ENCODE measurements at places on chromosomes 13 and 19.

- no peak for DNase-seq
These were observed 24.7 kb downstream of the ATP11A start for GRCh38 chr13:112714376-112715174.

- no peak for DNase-seq
These were observed 66.0 kb upstream of the DOCK9 start for GRCh38 chr13:99043831-99044231.

- DNase-seq: no peak
These were observed 36.1 kb downstream of the OLFM4 start for GRCh38 chr13:53064731-53065130.

GRCh38 chr19:46732172-46732938 is 13.5 kb upstream of the FKRP start:
- DNase-seq: no peak

- no peak for DNase-seq
These were observed 20.8 kb upstream of the OR7A17 start for GRCh38 chr19:14906711-14907110.

DNA sequence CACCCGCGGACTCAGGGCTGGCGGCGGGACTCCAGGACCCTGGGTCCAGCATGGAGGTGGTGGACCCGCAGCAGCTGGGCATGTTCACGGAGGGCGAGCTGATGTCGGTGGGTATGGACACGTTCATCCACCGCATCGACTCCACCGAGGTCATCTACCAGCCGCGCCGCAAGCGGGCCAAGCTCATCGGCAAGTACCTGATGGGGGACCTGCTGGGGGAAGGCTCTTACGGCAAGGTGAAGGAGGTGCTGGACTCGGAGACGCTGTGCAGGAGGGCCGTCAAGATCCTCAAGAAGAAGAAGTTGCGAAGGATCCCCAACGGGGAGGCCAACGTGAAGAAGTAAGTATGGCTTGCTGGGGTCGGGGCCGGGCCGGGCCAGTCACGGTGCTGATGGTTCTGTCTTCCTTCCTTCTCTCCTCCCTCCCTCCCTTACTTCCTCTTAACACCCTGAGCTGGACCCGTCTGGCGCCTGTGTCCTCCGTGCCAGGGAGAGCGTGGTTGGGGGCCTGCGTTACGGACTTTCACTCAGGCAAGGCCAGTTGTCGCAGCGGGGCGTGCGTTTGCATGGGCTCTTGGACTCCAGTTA is 1.4 kb downstream of the STK11 start:
- no peak for DNase-seq

DNA sequence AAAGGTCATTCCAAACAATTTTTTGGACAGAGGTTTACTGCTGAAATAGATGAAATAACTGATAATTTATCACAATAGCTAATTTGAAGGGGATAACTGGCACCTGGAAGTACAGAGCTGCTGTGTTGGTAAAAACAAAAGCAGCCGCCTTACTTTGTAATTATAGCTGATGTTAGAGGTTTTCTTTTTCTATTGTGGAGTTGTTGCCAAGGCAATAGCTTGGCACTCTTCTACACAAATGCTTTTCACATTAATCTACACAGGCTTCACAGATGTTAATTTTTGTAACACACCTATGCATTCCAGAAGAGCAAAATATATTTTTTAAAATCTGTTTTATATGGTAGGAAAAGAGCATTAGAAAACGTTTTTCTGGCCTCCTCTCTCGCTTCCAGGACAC is 56.9 kb downstream of the LACC1 start:
- DNase-seq: no peak

All from stimulated activated CD8-positive, alpha-beta memory T cell treated with anti-CD3 and anti-CD28 coated beads, Interleukin-15, amount 100 ng/mL, for 1 hour (primary cell).